ENCODE measurements at places on chromosomes 5 and 9.

GRCh38 chr5:94558028-94558427 is 60.4 kb downstream of the KIAA0825 start:
- DNase-seq: no peak

- no peak for DNase-seq
Observed at GRCh38 chr5:78275998-78276543, 18.4 kb downstream of the AP3B1 start.

- no peak for DNase-seq
Observed at GRCh38 chr9:37514999-37515398, 29.3 kb downstream of the POLR1E start.

- no peak for DNase-seq
Observed at GRCh38 chr5:109516390-109516789, 106.6 kb upstream of the PJA2 start.

- no peak for DNase-seq
Observed at GRCh38 chr5:158175934-158176481, 317.1 kb upstream of the CLINT1 start.

DNA sequence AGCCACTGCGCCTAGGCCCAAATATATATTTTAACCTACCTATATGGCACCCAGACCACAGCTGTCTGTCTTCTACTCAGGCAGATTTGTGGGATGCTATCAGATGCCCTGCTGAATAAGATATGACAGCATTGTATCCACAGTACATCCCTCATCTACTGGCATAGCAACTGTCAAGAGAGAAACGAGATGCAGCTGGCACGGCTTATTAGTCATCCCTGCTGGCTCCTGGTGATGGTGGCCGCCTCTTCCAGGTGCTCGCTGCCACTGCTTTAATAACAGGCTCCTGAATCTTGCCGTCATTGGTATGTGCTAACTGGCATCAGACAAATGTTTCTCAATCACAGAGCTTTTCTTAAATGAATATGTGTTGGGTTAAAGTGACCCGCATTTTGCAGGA is 34.0 kb downstream of the B4GALT1 start:
- no peak for DNase-seq

DNA sequence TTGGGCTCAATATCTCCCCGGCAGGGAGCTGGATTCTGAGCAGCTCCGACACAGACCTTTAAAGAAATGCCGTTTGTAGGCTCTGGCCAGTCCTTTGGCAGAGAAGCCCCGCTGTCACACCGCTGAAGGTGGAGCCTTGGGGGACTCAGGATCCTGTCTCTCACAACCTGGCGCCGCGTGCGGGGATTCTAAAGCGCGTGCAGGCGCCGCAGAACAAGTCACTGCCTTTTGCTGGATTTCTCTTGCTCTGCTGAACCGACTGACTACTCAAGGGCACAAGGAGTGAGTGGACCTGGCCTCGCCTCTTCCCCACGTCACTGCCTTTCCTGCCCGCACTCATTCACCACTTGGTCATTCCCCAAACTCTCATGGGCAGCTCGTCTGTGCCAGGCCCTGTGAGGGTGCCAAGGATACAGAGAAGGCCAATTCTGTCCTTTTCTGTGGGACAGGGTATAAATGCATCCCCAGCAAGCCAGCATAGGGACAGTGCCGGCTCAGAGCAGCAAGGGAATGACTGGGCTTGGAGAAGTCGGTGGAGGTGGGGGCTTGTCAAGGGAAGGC is 69.3 kb downstream of the CRB2 start:
- DNase-seq: no peak

DNA sequence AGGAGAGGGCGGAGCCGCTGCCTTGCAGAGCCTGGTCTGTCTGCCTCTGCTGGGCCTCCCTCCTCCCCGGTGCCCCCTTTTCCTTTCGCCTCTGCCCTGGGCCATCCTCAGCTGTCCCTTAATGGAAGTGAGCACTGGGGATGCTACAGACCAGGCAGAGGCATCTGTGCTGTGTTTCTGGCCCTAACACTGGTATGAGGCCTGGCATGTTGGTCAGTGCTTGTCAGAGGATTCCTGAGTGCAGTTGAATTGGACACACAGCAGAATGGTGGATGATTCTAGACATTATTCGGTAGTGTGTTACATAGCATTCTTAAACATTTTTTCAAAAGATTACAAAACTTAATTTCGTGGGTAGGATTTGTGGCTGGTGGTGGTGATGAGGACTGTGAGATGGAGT is 88.6 kb downstream of the EHMT1 start:
- no peak for DNase-seq

DNA sequence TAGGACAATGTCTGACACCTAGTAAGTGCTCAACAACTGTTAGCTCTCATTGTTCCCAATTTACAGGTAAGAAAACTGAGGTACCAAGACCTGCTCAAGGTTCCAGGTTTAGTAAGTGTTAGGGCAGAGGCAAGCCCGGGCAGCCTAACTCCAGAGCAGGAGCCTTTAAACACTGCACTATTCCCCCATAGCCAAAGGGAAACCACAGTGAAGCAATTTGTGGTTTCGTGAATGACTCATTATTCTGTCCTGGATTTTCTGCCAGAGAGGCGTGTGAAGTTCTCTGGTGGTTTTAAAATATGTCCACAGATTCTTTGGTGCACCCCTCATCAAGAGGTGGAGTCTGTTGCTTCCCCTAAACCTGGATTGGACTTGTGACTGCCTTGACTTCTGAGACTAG is 1.0 kb upstream of the MCC start:
- peak; percentile 80 for DNase-seq

GRCh38 chr5:157177953-157178352 is 2.7 kb upstream of the ITK start:
- no peak for DNase-seq

DNA sequence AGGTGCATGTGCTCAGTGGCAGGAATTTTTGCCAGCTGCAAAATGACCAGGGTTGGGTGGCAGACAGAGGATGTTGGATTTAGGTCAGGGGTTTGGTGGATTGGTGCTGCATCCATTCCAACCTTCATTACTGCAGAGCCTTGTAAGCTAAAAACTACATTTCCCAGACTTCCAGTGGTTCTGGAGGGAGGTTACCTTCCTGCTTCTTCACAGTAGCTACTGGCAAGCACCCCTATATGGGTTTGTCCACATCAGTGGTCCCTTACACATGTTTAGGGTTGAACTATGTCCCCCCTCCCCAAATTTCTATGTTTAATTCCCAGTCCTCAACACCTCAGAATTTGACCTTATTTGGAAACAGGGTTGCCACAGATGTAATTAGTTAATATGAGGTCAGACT is 20.7 kb upstream of the IL17B start:
- no peak for DNase-seq

DNA sequence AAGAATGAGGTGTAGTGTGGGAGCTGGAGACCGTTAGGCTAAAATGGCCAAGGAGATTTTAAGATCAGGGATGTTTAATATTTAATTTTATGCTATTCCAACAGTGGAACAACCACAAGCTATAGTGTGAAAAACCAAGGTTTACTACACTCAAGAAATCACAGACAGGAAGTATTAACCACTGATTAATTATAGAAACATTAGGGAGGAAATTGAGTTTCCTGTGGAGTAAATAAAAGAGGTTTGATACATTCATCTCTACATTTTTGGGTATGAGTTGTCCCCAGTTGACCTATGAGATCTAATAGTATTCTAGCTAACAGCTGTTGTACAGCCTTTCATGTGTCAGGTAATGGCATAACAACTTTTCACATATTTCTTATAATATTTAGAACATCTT is 103.7 kb upstream of the MPDZ start:
- no peak for DNase-seq

DNA sequence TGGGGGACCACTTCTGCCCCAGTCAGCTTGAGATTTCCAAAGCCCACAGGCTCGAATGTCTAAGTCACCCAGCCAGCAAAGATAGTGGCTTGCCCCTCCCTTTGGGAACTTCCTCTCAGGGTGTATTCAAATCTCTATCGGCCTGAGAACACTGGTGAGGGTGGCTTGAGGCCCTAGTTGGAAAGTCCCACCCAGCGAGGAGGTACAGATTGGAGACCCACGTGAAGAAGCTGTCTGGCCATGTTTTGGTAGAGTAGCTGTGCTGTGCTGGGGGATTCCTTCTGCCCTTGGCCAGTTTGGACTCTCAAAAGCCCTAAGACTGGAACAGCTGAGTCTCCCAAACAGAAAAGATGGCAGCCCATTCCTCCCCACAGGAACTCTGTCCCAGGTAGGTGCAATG is 172.7 kb upstream of the RIOK2 start:
- DNase-seq: no peak

DNA sequence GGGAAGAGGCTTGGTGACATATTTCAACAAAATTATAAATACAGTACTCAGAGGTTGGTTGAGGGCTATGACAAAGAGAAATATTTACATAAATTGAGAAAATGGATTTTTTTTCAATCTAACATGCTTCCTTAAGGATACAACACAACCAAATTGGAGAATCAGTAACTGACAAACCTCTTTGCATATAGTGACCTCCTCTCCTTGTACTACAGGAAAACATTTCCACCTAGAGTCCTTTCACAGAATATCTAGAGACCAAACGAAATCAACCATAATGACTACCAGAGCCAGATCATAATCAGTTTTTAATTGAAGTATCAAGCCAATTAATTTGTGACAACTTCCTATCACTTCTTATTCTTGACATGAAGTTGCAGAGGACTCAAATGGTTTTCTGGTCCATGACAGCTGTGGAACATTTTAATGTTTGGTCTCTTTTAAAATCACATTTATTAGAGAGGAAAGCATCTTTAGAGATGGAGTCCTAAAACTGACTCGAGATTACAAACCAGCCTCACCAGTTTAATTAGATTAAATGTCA is 1636.5 kb upstream of the C9orf72 start:
- DNase-seq: no peak

- no peak for DNase-seq
Observed at GRCh38 chr9:37969558-37970300, 65.8 kb upstream of the SLC25A51 start.

DNA sequence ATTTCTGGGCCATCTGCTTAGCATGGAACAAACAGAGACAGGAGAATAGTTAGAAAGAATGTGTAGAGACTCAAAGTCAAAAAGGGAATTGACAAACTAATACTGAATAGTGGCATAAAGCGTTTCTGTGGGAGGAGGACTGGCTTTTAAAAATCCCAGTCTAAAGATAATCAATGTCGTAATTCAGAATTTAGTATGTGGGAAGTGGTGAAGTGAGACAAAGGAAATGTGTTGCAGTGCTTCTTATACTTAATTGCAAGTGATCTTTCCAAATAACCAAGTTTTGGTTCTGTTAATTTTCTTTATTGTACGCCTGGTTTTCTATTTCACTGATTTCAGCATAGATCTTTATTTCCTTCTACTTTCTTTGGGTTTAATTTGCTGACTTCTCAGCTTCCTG is 133.2 kb downstream of the ENTREP1 start:
- DNase-seq: no peak

DNA sequence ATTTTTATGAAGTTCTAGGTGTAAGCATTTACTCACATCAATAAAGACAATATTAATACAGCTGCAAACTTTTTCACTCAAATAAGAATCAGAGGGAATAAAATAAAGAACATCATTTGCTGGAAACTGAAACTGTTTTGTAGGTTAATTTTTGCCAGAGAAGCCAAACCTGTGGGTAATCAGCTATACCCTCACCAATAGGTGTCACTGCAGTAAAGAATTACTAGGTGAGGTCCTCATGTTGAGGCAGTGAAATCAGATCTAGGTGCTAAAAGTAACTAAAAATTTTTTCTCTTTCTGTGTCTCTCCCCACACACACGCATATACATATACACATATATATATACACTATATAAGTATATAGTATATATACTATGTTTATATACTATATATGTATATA is 1016.3 kb upstream of the SEMA6A start:
- DNase-seq: no peak

- DNase-seq: no peak
Observed at GRCh38 chr5:76607353-76607871, 15.8 kb downstream of the F2RL2 start.

DNA sequence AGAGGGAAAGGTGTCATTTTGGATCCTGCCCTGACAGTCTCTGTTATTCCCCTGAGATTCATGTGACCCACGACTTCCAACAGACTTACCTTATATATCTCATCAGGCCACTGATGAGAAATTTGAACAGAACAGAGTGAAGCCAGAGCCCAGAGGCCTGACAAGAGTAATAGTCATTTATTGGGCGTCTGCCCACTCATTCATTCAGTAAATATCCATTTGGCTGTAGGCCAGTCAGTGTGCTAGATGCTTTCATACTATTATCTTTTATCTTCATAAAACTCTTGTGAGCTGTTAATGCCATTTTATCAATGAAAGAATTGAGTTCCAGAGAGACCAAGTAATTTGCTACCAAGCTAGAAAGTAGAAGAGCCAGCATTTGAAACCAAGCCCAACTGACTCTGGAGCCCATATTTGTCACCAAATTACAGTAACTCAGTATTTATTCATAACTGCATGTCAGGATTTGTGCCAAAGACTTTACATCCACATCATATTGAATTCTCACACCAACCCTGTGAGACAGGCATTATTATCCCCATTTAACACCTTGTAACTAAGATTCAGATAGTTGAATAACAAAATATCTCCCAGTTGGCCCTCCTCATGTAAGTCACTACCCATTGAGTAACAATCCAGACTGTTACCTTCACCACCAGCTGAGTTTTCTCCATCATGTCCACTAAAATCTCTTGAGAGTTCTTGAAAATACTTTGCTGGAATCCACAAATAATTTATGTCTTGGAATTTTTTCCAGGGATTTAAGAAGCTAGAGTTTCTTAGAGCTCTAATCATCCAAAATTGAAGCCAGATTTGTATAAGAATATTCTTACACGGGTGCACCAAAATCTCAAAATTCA is 2.5 kb downstream of the PTPDC1 start:
- DNase-seq: no peak
